Caco-2 (cell line): ENCODE measurements at places on chromosomes 1 and 21. TPM values are rescaled to one million over a fixed set of nuclear protein-coding genes. Genes with fewer than 3 reads are reported as not detected.

DNA sequence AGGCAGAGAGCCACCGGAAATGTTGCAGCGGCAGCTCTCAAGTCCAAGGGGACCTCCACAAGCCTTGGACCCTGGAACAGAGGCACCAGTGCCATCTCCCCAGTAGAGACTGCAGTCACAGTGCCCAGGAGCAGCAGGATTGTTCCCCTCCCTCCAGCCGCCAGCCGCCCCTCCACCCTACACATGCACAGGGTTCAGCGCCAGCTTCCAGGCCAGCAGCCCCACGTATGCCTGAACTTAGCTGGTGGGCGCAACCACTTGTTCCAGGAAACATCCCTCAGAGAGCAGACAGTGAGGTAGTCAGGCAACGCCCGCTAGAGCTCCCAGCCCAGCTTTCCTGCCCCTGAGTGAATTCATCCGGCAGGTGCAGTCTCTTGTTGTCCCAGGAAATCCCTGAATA is 1098.1 kb upstream of the NCAM2 start:
- no peaks in the 10 kb centered on the region for H3K27me3 ChIP-seq
- H3K27ac ChIP-seq: no peak overlapping the region
- H3K4me1 ChIP-seq: no peaks in the 10 kb centered on the region
- no peaks in the 10 kb centered on the region for H3K36me3 ChIP-seq
- no peak overlapping the region for H3K4me3 ChIP-seq
- DNase-seq: no peak

DNA sequence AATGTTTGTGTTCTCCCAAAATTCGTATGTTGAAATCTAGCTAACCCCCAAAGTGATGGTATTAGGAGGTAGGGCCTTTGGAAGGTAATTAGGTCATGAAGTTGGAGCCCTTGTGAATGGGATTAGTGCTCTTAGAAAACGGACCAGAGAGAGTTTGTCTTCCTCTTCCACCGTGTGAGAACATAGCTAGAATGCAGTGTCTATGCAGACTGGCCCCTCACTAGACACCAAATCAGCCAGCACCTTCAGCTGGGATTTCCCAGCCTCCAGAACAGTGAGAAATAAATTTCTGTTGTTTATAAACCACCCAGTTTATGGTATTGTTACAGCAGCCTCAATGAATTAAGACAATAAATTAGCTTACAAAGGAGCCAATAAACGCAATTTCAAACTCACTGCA is 58.0 kb downstream of the KIAA0319L start:
- no peaks in the 10 kb centered on the region for H3K4me1 ChIP-seq
- H3K27me3 ChIP-seq: no peaks in the 10 kb centered on the region
- no peak overlapping the region for H3K4me3 ChIP-seq
- H3K27ac ChIP-seq: no peak overlapping the region
- no peak for DNase-seq
- H3K36me3 ChIP-seq: no peaks in the 10 kb centered on the region

Gene FCRL5
- total RNA-seq: not detected in 2 replicates

- H3K4me1 ChIP-seq: no peaks in the 10 kb centered on the region
- H3K4me3 ChIP-seq: no peak overlapping the region
- no peaks in the 10 kb centered on the region for H3K27me3 ChIP-seq
- no peaks in the 10 kb centered on the region for H3K36me3 ChIP-seq
- DNase-seq: no peak
- H3K27ac ChIP-seq: no peak overlapping the region
These were observed 17.5 kb upstream of the VAMP3 start for GRCh38 chr1:7753641-7754040.

- H3K27me3 ChIP-seq: no peaks in the 10 kb centered on the region
- no peak for DNase-seq
- H3K27ac ChIP-seq: peak overlapping the region; percentile 86
- no peaks in the 10 kb centered on the region; the same call in 1 of the 2 replicates for H3K36me3 ChIP-seq
These were observed 73.6 kb downstream of the GNG12 start for GRCh38 chr1:67759692-67760029.

DNA sequence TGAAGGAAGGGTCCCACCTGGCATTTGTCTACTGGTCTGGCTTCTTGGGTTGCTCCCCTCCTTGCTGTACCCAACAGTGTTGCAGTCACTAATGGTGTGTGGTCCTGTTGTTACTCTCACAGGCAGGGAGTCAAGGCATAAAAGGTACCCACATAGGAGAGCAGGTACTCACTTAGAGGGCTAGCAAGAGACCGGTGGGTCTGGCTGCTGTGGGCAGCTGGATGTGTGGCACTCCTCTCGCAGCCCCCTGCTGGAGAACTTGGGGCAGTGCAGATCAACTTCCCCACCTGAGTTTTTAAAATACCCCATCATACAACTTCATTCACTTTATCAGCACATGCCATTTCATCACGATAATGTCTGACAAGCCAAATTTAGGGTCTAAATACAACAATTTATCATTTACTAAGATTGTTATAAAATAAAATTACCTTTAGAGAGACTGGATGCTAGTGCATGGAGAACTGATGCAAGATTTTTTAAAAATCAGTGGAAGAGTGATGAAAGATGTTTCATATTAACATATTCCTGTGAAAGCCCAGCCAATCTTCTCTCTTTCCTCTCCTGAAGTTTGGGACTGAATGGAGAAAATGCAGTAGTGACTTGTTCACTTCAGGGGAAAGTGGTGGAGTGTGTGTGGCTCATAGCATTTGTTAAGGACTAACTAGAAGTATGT is 42.8 kb downstream of the ACP6 start:
- H3K4me1 ChIP-seq: peaks cover 30% of the 10 kb centered on the region
- H3K27me3 ChIP-seq: no peaks in the 10 kb centered on the region
- no peak overlapping the region for H3K4me3 ChIP-seq

GRCh38 chr1:241470908-241471590 is 48.5 kb downstream of the FH start:
- H3K27me3 ChIP-seq: no peaks in the 10 kb centered on the region
- no peak overlapping the region for H3K27ac ChIP-seq
- no peaks in the 10 kb centered on the region for H3K4me1 ChIP-seq
- H3K4me3 ChIP-seq: no peak overlapping the region

Gene FLVCR1
- total RNA-seq: 30.8 and 36.3 TPM in 2 replicates
